ENCODE measurements at places on chromosomes 7 and 10.

DNA sequence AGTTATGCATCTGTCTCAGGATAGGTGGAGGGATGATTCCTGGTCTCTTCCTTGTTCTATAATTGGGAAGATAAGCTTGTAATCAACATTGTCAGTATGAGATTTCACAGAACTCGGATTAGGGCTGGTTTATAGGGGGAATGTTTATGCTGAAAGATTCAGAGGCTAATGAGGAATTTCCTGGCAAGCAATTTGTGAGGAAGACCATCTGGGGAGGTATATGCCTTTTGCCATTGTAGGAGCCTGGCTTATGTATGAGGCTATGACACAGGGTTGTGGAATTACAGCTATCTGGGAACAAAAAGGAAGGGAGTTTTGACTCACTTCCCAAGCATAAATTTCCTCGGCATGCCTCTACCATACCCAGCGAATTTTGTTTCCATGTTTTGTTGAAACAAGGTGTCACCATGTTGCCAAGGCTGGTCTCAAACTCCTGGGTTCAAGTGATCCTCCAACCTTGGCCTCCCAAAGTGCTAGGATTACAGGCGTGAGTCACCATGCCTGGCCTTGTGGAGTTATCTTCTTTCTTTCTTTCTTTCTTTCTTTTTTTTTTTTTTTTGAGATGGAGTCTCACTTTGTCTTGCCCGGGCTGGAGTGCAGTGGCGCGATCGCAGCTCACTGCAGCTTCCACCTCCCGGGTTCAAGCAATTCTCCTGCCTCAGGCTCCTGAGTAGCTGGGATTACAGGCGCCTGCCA is 1.6 kb upstream of the COPS6 start:
- DNase-seq: no peak

GRCh38 chr10:58704671-58705141 is 192.0 kb downstream of the BICC1 start:
- no peak for DNase-seq

DNA sequence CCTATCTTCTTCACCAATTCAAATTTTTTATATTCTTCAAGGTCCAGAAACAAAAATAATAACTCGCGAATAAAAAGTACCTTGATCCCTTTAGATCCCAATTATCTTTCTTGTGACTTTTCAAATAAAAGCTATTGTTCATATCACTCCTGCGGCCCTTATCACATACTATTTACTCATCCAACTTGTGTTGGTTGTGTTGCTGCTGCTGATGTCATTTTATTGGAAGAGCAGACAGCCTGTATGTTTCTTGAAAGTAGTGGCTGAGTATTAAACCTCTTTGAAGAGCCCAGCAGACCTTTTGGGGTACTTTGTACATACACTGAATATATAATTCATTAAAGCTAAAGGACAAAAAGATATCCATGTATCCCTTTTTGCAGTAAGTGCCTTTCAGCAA is 231.7 kb downstream of the CTNNA3 start:
- no peak for DNase-seq

DNA sequence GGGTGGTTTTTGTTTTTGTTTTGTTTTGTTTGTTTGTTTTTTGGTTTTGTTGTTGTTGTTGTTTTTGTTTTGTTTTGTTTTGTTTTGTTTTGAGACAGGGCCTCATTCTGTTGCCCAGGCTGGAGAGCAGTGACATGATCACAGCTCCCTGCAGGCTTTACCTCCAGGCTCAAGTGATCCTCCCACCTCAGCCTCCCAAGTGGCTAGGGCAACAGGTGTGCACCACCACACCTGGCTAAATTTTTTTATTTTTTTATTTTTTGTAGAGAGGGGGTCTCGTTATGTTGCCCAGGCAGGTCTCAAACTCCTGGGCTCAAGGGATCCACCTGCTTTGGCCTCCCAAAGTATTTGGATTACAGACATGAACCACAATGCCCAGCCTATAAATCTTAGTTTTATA is 115.9 kb upstream of the NFE2L3 start:
- no peak for DNase-seq

DNA sequence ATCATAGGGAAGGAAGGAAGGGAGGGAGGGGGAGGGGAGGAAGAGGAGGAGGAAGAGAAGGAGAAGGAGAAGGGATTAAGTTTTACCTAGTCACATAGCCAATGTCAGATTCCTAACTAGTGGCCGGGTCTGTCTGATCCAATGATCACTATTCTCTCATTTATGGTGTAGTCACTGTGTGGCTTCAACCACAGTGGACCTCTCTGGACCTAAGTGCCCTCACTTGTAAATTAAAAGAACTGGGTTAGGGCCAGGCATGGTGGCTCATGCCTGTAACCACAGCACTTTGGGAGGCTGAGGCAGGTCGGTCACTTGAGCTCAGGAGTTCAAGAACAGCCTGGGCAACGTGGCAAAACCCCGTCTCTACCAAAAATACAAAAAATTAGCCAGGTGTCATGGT is 6.6 kb upstream of the SERPINE1 start:
- no peak for DNase-seq

GRCh38 chr10:84176836-84177474 is 3.4 kb downstream of the GPR15LG start:
- no peak for DNase-seq

GRCh38 chr10:77584938-77585337 is 52.7 kb downstream of the KCNMA1 start:
- DNase-seq: no peak
